ENCODE measurements at places on chromosomes 1 and 21.

DNA sequence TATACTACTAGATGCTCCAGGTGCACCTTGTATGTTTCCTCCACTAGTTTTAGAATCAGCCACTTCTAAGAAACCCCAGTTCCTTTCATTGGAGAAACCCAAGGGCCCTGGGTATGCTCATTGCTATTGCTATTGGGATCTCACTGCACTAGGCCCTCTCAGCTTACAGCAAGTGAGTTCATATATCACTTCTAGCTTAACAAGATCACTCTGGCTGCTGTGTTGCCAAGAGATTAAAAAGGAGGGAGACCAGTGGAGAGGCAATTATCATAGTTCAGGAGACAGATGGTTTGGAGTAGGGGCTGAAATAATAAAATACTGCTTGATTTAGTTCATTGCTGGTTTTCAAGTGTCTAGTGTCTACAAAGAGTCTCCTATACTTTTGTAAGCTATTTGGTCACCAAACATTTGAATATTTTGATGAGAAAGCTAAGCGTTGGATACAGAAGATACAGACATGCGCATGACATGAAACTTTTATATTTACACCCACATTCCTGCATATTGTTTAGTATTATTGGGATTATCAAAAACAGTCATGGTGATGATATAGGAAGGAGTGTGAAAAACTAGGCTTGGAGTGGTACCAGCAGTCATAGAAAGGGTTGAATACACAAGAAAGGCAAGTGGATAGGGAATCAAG is 671.9 kb downstream of the ADGRL2 start:
- DNase-seq: no peak

GRCh38 chr21:45590726-45591618 is 48.7 kb upstream of the SLC19A1 start:
- DNase-seq: peak; percentile 11

DNA sequence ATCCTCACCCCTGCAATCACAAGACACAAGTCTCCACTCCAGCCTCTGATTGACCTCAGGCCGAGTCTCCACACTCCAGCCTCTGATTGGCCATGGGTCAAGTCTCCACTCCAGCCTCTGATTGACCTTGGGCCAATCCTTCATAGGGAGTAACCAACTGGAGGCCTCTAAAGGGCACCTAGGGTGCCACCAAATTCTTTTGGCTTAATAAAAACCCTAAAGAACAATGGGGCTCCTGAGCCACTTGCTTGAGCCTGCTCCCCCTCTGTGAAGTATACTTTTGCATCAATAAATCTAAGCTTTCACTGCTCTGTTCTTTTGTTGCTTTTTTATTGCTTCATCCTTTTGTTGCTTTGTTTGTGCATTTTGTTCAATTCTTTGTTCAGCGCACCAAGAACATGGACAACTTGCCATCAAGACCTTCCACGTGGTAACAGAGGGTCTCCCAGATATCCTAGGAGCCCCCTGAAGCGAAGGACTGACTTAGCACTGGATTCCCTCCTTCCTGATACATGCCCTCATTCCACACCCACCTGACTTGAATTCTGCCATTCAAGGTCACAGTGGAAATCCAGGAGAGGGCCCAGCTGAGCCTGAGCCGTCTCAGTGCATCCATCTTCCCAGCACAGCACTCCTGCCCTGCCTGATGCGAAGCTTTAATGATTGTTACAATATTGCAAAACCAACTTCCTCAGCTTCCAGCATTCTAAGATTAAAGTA is 152.9 kb downstream of the NPHP4 start:
- no peak for DNase-seq

DNA sequence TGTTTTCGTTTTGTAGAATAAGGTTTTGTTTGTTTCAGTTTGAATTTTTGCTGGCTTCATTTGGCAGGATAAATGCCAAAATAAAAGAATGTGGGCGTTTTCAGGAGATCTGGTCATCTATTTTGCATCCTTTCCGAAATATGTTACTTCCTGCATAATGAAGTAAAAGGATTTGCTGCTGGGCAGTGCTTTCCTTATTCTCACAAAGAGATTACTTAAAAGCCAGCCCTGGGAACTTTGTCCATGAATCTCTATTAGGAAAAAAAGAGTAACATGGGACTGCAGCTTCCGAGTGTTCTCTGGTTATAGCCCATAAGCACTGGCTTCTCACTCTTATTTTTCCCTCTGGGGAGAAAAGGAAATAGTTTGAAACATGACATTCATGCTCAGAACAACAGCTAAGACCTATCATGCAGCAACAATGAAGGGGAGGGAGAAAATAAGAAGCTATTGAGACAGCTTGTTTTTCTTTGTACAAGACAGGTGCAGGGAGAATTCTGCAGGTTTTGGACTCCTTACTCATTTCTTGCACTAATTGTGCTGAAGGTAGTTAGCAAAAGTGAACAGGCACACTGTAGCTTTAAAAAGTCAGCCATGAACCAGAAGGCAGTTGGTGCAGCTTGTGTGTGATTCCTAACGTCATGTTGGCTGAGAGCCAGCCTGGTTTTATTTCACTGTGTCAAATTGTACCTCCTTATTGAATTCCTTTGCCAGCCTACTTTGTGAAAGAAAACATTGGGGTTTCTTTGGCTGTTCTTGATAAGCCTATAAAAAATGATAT is at the start of gene SAMD13:
Gene SAMD13, plus strand, starts transcription at position 705 of the 781 bp plus-strand sequence. CDS start 1,527 bp downstream, outside the sequence.
- DNase-seq: peak; percentile 57
